C1 segment of cervical spinal cord (tissue), 14 donors: ENCODE measurements at places on chromosomes 11 and 22.
A peak's percentile ranks its signal among the peaks of the same experiment; 100 is the strongest.

GRCh38 chr11:86577644-86578636 is 94.5 kb downstream of the ME3 start:
- DNase-seq, result no peak

GRCh38 chr11:132358573-132358953 is 988.1 kb downstream of the NTM start:
- DNase-seq, result no peak

DNA sequence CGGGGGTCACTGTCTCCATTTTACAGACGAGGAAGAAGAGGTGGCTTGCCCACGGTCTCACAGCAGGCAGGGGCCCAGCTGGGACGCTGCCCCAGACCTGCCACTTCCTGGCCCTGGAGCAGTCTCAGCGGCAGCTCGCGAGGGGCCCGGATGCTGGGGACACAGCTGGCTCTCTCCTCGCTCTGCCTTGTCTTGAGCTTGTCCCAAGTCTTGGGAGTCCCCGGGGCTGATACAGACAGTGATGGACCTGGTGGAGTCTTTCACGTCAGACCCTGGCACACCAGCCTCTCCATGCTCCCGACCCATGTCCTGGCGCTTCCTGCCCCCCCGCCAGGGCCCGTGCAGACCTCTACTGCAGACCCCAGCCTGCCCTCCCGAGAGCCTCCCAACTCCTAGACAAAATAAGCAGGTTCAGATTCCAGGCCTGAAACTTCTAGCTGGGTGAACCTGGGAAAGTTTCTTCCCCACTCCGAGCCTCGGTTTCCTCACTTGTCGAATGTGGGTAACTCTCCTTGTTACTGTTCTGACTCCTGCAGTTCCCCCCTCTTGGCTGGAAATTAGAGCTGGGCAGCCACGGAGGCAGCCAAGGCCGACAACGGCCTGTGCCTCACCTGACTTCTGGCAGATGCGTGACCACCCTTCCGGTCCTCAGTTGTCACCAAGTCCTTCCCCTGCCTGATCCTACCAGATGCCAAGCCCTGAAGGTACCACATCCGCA is 145.4 kb downstream of the CACNA1I start:
- DNase-seq, result no peak

GRCh38 chr11:18720808-18721560 is 5.0 kb downstream of the IGSF22 start:
- DNase-seq, result peak; percentile 14

GRCh38 chr11:40397141-40397540 is 1062.3 kb downstream of the LRRC4C start:
- no peak for DNase-seq

GRCh38 chr11:66969584-66970225 is 5.4 kb upstream of the C11orf86 start:
- DNase-seq, result no peak

DNA sequence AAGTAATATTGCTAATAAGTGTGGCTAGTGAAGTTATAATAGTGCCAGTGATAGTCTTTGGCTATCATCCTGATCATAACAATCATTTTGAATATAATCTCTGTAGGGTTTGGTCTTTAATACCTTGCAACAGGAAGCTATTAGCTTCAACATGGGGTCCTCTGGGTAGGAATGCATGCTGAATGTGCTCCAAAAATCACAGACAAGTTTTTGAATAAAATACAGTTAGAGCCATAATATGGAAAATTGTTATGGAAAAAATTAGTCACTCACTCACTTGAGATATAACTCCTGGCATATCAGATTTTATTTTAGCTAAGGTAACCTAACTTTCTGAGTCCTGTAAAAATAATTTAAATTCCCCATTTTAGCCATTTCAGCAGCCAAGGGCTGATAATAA is 95.4 kb upstream of the MTMR2 start:
- DNase-seq, result no peak

GRCh38 chr11:123806249-123806648 is at the start of gene OR6M1:
Gene OR6M1, minus strand, starts transcription at chr11:123806349. Its CDS starts 0 bp downstream, at chr11:123806349.
- DNase-seq, result no peak
